Mammary epithelial cell (primary cell): ENCODE measurements at places on chromosomes 12 and 14.

DNA sequence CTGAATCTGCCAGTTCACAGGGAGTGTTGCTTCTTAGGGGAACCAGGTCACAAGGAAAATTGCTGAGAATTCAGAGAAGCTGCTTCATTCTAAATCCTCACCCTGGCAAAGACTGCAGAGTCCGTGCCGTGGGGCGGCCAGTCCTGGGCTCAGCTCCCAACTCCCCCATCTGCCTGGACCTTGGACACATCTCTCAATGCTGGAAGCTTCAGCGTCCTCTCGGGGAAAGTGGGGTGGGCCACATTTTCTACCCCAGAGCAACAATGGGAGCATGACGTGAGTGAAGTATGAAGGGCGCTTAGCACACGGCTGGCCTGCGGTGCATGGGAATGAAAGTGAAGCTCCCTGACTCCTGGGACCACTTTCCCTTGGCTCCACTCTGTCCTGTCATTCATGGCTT is 31.2 kb downstream of the HVCN1 start:
- no peak for DNase-seq

GRCh38 chr12:120115692-120116440 is 687 bp downstream of the RAB35 start:
- peak; percentile 23 for DNase-seq

GRCh38 chr12:104132351-104132956 is 5.6 kb downstream of the NFYB start:
- DNase-seq = no peak

DNA sequence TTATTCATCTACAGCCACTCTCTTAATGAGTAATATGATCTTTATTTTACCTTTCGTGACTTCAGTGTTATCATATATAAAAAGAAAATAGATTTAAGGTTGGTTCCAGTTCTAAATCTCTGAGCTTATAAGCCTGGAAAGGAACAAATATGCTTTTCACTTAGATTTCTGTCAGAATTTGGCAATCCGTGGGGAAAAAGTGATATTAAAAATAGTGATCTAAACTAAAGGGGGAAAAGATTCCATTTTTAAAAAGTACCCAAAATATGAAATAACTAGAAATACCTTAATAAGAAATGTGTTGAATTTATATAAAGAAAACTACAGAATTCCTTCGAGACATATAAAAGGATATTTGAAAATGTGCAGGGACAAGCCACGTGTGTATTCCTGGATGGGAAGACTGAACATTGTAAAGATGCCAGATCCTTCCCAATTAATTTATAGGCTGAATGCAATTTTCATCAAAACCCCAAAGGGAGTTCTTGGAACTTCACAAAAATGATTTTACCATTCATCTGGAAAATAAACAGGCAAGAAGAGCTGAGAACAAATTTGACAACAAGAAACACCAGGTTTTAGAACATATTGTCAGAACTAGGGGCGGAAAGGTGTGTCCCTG is 142.5 kb downstream of the EFCAB11 start:
- DNase-seq = no peak

DNA sequence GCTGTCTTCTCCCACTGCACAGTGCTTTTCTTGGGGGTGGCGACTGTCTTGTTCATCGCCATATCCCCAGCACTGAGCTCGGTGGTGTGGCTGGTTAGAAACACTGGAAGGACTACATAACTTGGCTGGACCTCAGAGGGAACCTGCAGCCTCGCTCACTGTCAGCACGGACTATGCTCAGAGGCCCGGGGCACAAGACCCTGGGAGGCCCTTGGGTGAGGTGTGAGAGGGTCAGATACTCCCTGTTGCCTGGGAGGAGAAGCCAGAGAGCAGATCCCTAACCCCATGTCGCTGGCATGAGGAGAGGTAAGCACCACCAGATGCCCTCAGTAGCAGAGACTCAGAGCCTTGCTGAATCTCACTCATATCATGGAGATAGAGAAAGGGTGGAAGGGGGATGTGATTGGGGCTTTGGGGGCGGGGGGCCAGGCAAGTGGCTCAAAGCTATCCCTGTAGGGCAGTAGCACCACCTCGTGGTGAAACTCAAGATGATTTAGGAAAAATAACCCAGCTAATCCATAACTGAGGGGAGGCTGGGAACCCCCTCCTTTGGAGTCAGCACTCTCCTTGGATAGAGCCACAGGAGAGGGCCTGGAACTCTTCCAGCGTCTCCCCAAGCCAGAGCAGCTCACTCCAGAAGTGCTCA is 18.7 kb upstream of the HDAC7 start:
- DNase-seq = no peak

DNA sequence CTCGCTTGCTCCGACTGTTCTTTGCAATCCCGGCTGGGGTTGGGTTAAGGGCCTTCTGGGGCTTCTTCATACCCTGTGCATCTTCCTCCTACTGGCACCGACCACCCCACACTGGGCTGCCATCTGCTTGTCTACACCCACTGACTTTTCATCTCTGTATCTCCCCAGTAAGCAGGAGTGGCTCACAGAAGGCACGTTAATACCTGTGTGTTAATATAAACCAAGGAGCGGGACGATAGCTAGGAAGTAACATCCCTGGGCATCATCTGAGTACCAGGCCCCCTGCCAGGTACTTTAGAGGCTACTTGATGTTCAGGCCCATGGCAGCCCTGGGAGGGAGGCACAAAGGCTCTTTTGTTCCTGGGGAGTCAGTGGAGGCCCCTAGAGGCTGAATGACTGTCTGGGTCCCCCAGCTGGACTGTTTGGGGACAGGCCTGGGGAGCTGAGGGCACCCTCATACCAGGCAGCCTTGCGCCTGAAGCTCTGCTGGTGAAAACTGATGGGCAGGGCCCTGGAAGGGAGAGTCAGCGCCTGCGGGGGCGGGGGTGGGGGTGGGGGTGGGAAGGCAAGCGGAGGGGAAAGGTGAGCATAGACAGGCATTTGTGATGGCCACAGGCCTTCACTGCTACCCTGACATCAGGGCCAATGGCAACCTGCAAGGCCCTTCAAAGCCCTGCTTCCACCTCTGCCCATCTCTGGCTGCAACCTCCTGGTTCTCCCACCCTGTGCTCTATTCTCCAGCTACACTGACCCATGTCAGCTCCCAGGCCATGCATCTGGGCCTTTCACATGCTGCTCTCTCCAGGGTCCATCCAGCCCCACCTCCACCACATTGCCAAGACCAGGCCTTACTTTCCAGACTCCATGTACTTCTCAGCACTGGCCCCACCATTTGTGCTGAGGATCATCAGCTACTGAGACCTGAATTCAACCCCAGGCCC is 34.2 kb upstream of the DEGS2 start:
- DNase-seq = peak; percentile 9

GRCh38 chr14:22289570-22289969 is 299.5 kb downstream of the DAD1 start:
- peak; percentile 67 for DNase-seq

- no peak for DNase-seq
Observed at GRCh38 chr12:45909041-45909713, 81.2 kb downstream of the SCAF11 start.

- peak; percentile 68 for DNase-seq
Observed at GRCh38 chr14:91369628-91370445, 47.8 kb downstream of the CCDC88C start.

DNA sequence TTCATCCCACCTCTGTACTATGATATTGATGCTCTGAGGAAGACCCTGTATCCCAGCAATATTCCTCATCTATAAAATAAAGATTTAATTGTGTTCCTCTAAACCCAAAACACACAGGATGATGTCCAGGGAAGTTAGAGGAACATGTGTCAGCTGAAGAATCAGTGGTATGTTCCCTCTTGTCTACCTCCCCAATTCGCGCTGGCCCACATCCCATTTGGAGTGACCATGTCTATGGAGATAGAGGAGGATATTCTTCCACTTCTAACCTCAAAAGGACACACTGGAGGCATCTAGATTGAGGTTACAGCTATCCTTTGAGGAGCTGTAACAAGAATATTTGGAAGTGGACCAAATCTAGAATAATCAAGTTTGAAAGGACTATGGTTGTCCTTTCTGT is 1.3 kb upstream of the APOLD1 start:
- no peak for DNase-seq

DNA sequence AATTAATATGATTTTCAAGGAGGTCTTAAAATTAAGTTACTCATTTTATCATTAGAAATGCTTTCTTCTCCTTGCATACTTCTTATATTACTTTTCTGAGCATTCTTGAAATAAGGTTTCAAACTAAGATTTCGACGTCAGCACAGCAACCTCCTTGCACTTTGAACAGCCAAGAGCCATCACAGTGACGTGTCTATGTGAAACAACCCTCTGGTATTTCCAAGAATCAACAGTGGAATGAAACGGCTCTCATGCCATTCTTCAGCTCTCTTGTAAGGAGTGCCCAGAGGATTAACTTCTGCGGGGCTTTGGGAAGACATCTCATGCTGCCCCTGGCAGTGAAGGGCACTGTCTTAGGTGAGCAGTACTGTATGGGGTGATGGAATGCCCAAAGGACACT is 109.2 kb downstream of the EFCAB11 start:
- no peak for DNase-seq

- DNase-seq = no peak
Observed at GRCh38 chr14:100531152-100532121, 55.8 kb downstream of the BEGAIN start.

- no peak for DNase-seq
Observed at GRCh38 chr14:25518364-25518763, 468.4 kb upstream of the STXBP6 start.

GRCh38 chr14:102629011-102629444 is 36.6 kb downstream of the RCOR1 start:
- DNase-seq = no peak

DNA sequence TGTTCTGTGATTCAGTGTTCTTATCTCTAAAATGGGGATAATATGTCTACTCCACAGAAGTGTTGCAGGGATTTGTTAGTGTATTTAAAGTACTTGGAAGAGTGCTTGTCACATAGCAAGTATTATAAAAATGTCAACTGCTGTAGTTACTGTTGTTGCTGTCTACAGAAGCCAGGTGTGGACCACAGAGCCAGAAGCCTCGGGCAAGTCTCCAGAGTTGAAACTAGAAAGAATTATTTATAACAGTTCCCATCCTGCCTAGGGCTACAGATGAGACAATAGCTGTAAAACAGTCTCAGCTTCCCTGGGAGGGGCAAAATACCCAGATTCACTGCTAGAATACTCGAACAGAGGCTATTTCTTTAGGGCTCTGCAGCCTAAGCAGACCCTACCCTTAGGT is 55.4 kb upstream of the FUT8 start:
- peak; percentile 69 for DNase-seq

DNA sequence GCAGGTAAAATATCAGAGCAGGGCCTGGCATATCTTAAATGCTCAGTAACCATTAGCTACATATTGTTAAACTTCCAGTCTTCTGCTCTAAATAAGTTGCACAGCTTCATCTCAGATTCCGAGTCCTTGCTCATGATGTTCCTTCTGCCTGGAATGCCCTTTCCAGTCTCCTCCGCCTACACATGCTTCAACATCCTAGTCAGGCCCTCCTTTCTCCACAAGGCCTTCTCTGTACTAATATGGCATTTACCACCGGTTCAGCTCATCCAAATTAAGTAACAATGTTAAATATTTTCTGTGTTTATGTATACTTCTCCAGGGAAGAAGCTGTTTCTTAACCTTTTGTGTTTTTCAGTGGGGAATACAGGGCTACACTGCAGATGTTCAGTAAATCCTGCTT is 8.5 kb downstream of the DHH start:
- no peak for DNase-seq

DNA sequence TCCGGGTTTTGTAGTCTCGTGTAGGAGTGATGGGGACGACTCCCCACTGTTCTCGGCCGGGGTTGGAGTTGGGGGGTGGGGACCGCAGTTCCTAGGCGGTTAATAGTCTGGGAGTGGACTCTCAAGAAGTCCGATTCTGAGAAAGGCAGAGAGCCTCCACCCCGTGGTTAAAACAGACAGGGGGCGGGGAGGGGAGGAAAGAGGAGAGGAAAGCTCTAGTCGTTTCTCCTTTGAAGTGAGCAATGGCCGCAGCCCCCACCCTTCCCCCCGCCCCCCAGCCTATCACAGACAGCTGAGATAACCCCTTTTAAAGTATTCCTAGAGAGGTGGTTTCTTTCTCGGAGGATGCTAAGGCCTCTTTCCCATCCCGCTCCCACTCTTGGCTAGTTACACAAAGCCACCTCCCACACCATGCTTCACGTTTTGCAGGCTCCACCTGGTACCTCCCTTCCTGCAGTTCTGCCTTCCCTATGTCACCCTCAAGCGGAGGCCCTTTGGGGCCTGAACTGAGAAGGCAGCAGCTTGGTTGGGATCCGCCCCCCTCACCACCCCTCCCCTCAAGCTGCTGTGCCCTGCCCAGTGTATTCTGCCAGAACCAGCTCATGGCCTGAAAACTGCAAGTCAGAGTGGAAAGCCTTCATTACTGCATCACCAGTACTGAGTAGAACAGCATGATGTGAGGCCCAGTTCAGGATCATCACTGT is 853 bp downstream of the USP5 start:
- peak; percentile 81 for DNase-seq

DNA sequence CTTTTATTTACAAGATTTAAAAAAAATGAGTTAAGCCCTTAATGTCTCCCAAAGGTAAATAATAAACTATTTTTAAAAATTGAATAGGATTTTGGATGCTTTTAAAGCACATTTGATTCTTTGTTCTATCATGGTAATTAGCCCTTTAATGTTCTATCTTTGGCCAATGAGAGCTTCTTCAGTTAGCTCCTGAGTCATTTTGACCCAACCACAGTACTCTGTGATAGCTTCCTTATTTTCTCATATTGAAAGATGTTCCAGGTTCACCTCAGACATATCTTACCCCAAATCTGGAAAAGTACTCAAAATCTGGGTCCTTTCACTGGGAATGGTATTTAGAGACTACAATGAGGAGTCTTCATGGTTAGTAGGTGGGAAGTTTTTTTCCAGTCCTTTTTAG is 98.0 kb downstream of the MYRFL start:
- DNase-seq = no peak

DNA sequence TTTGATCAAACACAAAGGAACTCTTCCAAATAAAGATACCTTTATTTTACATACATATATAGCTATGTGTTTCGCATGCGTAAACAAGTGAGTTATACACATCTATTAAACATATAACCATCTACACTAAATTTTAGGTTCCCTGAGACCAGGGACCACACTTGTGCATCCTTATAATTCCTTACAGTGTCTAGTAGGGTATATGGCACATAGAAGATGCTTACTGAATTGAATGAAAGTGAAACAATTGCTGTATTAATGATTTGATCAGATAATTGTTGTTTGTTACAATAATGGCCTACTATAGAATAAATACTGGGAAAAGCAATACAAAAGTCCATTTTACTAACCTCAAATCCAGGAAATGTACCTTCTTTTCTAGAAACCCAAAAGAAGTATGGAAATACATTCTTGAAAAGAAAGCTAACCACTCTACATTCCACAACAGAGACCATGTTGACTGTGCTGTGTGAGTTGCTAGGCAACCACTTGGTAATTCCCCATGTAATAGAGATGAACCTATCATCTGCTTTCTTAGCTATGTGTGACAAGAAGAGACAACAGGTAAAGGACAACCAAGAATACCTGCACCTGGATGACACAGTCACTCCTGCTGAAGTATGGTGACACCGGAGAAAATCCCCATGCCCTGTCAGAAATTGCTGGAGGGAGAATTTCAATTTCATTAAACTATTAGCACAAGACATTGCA is 11.9 kb upstream of the CIPC start:
- peak; percentile 76 for DNase-seq

- DNase-seq = no peak
Observed at GRCh38 chr14:67060546-67060945, 128.7 kb upstream of the GARIN2 start.
